ENCODE measurements at places on chromosomes 3 and 15.

DNA sequence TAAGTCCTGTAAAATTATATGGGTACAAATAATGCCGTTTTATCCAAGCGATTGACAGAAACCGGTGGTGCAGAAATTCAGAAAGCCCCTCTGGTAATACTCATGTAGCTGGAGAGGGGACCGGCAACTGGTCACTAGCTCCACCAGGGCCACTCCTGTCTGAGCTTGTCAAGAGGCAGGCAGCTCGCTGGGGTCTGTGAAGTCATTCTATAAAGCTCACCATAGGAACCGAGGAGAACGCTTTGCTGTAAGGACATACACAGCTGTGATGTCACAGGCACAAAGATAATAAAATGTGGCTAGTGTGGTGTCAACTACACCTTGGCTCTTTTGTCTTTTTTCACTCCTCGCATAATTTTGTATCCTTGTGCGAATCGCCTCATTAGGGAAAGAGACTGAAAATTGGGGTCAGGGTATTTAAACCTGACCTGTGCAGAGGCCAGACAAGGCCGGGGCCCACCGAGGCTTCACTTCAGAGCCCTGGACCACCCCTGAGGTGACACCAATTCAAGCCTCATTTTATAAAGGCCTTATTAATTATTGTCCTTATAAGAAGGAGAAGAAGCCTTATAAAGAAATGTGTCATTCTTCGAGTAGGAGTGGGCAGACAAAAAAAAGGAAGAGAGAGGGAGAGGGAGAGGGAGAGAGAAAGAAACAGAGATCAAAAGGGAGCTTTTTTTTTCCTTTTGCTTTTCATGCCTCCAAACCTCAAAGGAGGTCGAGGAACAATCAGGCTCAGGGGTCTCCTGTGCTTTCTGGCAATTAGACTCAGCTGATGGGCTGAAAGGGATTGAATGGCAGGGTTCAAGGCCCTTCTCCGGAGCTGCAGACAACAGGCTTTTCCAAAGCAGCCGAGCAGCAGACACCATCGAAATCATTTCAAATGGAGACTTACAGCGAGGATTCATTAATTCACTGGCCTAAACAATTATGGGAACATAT is 813.3 kb upstream of the ARRDC4 start:
- no peak for DNase-seq

DNA sequence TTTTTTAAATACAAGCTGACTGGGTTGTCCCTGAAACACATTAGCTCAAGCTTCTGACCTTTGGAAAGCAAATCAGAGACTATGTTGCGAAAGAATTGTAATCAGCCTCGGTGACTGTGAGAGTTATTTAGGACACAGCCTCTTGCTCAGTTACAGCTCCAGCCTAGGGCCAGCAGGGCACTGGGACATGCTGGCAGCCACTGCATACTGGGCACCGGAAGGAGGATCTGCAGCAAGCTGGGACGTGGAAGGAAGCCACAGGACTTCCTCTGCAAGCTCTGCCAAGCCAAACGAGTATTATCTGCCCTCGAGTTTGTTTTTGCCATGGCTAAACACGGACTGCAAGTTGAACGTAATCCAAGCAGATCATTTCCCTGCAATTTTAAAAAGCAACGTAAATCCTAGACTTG is 24.4 kb upstream of the COPG1 start:
- DNase-seq = no peak

- no peak for DNase-seq
Observed at GRCh38 chr3:14338898-14339458, 63.4 kb upstream of the SLC6A6 start.

GRCh38 chr3:179322286-179323196 is at the start of gene ZNF639:
TSS of gene ZNF639 (plus strand) at chr3:179323031. CDS start at chr3:179328294, 5,263 bp downstream.
- peak; percentile 68 for DNase-seq

- no peak for DNase-seq
Observed at GRCh38 chr15:40306908-40307307, 827 bp downstream of the PLCB2 start.

DNA sequence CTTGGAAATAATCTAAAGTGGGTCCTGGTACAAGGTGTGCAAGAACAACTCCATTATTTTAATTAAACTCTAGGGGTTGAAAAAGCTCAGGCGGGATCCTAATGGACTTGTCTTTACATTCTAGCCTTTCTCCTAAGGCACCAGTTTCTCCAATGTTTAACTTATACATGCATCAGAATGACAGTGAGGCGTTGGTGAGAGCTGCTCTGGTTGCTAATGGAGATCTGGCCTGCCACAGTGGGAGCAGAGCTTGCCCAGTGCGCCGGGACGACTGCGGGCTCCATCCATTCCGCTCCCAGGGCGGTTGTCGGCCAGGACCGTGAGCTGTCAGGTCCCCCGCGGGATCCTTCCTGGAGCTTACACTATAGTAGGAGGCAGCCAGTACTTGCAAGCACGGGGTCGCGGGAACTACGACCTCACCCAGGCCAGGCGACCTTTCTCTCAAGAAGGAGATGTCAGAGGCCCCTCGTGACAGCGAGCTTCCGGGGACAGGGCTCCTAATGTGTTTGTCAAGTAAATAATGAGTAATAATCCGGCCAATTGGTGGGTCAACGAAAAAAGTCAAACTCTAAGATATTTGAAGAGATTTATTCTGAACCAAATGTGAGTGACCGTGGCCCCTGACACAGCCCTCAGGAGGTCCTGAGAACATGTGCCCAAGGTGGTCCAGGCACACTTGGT is 991 bp upstream of the HIGD1A start:
- no peak for DNase-seq

GRCh38 chr3:54888873-54889272 is 39.0 kb downstream of the LRTM1 start:
- no peak for DNase-seq

DNA sequence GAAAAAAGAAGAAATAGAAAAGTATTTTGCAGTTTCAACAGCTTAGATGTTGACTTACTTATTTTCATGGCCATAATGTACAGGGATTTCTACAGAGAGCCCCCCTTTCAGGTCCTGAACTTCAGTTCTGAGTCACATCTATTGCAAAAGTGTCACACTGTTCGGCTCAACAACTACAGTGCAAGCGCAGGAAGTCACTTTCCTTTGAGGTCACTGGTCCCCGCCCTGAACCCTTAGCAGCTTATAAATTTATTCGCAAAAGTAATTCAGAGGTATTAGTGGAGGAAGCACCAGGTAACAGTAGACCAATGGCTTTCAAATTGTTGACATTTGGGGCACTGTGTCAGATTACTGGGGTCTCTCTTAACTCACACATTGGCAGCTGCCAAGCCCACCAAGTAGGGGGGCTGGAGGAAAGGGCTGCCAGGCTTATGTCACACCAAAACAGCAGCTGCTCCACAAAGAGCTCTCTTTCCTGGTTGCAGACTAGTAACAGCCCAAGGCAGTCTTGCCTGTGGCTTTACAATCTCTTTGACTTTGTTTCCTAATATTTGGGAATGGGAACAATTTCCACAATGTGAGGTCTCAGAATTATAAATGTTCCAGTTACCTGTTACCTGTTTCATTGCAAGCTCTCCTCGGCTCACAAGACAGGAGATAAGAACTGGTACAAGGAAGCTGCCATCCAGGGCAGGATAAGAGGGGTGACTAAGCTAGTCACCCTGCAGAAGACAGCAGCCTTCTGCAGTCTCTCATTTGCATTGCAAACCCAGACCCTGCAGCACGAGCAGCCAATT is 130.2 kb upstream of the STRIT1 start:
- DNase-seq = no peak

DNA sequence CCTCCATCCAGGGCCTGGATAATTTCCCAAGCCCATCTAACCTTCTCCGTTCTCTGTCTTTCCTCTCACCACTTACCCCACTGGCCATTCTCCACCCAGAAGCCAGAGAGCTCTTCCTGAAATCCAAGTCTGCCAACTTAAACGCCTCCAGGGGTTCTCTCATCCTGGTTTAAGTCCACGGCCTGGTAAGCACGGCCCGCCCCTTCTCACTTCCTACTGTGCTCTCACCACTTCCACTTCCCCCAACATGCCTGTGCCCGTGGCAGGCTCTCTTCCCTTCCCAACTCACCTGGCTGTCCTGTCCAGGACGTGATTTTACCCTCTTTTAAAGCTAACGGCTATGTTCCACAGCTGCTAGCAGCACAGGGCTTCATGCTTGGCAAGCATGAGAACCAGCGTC is 1.7 kb upstream of the CX3CR1 start:
- DNase-seq = no peak

- DNase-seq = no peak
Observed at GRCh38 chr15:44087578-44088465, 107.2 kb downstream of the FRMD5 start.

DNA sequence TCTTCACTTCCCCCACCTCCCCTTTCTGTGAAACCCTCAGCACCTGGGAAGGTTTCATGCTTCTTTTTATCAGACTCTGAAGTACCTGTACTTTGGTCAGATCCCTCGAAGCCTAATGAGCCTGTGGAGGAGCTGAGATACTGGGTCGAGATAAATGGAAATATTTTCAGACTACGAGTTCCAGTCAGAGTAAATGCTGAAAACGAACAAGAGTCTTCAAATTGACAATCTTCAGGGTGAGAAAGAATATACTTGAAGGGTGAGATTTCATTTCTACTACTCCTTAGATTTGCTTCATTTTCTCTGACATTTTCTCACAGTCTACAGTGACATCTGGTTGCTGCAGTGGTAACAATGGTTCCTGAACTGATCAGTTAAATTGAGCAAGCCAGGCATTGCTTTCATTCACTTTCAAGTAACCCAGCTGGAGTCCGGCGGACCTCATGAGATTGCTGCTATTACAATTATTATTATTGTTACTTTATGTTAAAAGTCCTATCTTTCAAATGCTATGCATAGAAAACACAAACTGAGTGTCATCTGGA is 337.2 kb downstream of the VGLL3 start:
- DNase-seq = no peak

Measured in stimulated activated CD4-positive, alpha-beta T cell treated with anti-CD3 and anti-CD28 coated beads, Interleukin-1b, Interleukin-23, amount 100 ng/mL, for 1 hour (primary cell).